Activated T-cell treated with anti-CD3 and anti-CD28 coated beads for 1 hour (primary cell): ENCODE measurements at places on chromosomes 6 and 20.
A peak's percentile ranks its signal among the peaks of the same experiment; 100 is the strongest.

DNA sequence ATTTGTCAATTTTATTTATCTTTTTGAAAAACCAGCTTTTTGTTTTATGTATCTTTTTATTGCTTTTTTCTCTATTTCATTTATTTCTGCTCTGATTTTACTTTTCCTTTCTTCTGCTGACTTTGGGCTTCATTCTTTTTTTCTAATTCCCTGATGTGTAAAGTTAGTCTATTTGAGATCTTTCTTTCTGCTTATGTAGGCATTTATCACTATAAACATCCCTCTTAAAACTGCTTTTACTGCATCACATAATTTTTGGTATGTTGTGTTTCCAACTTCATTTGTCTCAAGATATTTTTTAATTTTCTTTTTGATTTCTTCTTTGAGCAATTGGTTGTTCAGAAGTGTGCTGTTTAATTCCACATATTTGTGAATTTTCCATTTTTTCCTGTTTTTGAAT, 174.8 kb downstream of the SLC24A3 start:
- DNase-seq, result no peak

DNA sequence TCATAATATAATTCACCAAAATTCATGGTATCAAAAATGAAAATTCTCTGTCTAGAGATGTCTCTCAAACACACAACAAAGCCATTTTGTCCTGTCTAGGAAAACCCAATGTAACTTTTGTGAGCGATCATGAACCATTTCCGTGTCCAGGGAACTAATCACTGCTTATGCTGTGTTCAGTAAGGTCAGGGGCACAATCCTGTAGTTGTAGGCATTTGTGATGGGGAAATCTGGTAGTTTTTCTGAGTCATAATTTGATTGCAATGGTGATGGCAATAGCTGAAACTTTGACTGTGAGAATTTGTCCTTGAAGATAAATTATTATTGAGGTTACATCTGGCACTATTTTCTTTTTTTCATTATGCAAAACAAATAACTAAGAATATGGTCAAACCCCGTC, 21.0 kb upstream of the GCLC start:
- DNase-seq, result no peak

GRCh38 chr6:79064635-79065034, 13.4 kb downstream of the PHIP start:
- DNase-seq, result no peak

GRCh38 chr6:54111341-54112045, at the start of gene MLIP:
Gene MLIP, plus strand, starts transcription at chr6:54111443. Its CDS starts 37 bp downstream, at chr6:54111480.
- no peak for DNase-seq

DNA sequence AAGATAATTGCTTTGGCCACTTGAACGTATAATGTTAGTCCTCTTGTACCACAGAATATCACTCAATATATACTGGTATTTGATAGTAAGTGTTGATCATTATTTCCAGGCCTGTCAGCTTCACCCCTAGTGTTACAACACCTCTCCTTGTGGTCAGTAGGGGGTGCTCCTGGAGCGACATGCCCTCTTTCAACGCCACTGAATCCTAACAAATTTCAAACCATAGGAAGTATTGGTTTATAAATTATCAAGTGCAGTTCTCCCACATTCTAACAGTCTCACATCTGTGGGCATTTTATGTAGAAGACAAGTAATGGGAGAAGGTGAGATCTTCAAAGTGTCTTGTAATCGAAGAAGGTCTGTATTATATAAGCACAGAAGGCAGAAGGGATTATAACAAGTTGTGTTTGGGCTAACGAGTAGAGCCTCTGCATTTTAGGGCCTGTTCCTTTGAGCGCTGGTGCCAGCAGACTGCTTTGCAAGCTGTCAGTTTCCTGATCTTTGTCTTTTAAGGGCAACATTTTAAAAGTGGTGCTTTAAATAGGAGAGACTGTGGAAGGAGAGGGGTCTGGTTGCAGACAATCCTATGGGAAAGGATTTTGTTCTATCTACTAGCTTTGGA, 57.1 kb upstream of the CEP162 start:
- no peak for DNase-seq

DNA sequence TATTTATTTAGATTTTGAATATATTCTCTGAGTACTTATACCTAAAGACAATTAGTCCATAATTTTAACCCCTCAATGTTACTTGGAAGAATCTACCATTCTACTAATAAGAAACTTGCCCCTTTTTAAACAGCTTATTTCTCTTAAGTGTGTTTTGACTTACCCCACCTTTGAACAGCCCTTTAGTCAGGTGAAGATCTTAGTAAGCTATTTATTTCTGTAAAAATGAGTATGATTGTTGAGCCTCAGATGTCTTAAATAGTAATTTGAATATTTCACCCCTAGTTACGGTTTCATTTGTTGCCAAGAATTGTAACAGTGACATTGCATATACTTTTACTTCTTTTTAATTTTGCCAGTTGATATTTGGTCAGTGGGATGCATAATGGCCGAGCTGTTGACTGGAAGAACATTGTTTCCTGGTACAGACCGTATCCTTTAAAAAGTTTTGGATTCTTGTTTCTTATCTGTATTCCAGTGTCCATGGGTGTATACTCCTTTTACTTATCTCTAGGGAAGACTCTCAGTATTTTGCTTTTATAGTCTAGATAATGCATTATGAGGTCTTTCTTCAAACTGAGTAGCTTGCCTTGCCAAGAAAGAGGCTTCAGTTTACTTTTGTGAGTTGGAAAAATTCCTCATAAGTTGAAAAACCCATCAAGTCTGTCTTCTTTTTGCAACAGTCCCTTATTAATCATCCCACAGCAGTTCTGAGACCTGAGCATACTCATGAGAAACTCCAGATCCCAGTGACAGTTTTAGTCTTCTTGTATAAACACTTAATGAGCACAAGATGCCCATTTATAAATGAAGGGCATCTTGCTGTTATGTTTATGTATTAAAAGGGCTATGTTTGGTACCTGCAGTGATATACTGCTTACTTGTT, 48.8 kb downstream of the MAPK14 start:
- DNase-seq, result no peak

GRCh38 chr6:158009114-158009891, 27.6 kb downstream of the SYNJ2 start:
- DNase-seq, result peak; percentile 16

GRCh38 chr20:7257692-7258466, 490.4 kb downstream of the BMP2 start:
- no peak for DNase-seq

- DNase-seq, result no peak
These were observed 9.5 kb upstream of the SLC17A3 start for GRCh38 chr6:25883536-25883935.

- DNase-seq, result no peak
These were observed 12.4 kb upstream of the MYL9 start for GRCh38 chr20:36528875-36529417.

DNA sequence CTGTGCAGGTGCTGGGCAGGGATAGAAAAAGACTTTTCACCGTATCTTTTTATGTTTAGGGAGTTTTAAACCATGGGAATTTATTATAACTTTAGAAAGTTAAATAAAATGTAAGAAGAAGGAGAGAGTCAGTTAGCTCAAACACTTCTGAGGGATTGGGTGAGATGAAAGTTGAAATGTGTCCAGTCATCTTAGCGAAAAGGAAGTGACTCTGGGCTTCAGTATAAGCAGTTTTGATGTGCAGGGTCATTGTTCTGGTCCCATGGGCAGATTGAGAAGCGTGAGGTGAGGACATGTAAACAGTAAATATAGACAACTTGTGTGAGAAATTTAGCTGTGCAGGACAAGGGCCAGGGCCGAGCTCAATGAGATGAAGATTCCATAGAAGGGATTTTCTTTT, 66.9 kb downstream of the TOX2 start:
- DNase-seq, result no peak

DNA sequence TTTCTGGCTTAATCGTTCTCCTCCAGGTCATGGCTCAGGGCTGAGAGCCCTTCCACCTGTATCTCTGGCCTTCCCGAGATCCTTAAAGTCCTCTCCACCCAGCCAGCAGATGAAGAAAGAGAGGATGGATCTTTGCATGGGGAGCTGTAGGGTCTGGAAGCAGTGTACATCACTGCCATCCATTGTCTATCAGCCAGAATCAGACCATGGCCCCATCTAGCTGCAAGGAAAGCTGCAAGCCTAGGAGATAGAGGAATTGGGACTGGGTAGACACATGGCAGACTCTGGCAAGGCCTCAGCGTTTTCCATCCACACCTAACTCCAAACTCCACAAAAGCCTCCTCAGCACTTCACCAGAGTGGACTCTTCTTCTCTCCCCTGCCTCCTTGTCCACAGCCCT, 113.8 kb upstream of the MAFB start:
- DNase-seq, result no peak

DNA sequence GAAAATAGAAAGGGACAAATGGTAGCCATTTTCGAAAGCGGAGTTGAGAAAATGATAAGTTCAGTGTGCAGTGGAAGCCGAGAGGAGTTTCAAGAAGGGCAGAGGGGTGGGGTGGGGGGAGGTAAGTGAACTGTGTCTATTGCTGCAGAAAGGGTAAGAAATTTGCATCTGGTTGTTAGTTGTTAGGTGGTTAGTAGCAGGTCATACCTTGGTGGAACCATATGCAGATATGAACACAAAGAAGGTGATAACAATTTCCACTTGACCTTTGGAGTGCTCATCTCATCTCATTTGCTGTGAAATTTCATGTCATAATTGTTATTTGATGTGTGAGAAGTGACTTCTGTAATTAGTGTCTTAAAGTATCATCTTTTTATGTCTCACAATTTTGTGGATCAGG, 288.2 kb downstream of the QKI start:
- DNase-seq, result no peak

DNA sequence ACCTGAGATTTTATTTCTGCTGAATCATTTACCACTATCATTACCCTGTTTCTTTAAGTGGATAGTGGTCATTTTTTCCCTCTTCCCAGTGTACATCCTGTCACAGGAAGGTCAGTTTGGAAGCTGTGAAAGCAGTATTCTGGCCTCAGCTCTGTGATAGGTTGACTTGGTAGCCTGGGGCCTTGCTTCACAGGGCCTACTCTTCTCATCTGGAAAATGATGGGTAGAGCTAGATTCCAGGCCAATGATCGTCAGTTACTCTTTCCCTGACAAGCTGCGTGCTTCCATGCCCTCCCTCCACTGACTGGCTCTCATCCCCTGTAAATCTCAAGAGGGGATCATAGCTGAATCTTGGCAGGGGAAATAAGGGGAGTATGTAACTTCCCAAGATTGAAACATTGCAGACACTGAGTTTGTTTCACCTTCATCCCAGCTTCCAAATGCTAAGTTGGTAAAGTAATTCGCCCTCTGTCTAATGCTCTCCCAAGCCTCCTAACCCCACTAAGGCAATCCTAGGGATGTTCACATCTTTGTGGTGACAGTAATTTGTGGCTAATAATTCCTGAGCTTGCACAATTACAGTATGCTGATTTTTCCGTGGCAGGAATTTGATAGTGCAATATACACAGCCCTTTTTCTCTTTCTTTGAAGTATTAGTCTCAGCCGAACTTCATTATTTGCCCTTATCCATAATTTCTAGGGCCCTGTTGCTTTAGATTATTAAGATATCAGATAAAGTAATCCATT, 51.2 kb downstream of the VAPB start:
- DNase-seq, result no peak

GRCh38 chr20:58432186-58432954, 43.3 kb downstream of the VAPB start:
- DNase-seq, result no peak

DNA sequence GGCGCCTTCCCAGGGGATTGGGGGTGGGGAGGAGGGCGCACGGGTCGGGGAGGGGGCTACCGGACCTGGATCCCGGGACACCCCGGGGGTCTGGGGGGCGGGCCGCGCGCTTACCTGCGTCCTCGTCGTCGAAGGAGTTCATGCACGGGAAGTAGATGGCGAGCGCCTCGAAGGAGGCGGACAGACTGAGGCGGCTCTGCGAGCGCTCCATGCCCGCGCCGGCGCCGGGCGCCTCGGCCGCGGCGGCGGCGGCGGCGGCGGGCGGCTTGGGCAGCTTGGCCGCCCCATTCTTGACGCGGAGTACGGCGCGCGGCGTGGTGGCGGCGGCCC, 320 bp downstream of the RIMS4 start:
- no peak for DNase-seq

GRCh38 chr20:49360242-49360968, 82.5 kb upstream of the ZNFX1 start:
- no peak for DNase-seq

DNA sequence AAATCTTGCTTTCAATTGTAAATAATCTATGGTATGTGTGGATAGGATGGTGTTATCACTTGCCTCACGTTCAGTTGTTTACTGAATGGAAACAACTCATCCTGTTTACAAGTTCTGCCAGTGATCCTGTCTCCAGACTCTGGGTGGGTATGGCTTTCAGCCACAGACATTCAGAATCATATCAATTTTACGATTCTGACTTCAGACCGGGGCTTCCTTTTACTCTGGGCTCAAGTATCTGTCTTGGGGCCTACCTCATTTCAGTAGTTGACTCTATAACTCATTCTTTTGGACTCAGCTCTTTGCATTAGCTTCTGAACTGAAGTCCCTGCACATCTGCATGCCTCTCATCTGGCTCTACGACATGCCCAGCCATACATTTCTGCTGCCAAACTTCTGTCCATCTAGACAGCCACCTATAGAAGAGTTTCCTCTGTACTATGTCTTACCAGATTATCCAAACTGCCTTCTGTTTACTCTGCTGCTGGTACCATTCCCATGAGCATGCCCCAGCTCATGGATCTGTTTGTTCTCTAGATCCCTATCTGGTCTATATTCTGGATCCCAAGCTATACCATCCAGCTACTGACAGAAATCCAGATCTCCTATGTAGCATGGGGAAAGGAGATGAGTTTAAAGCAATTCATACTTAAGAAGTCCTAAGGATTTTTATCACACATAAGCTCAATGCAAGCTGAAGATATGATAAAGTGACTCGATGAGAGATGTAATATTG, 34.3 kb downstream of the FYN start:
- DNase-seq, result no peak

GRCh38 chr20:35541118-35541782, 628 bp upstream of the ERGIC3 start:
- no peak for DNase-seq

DNA sequence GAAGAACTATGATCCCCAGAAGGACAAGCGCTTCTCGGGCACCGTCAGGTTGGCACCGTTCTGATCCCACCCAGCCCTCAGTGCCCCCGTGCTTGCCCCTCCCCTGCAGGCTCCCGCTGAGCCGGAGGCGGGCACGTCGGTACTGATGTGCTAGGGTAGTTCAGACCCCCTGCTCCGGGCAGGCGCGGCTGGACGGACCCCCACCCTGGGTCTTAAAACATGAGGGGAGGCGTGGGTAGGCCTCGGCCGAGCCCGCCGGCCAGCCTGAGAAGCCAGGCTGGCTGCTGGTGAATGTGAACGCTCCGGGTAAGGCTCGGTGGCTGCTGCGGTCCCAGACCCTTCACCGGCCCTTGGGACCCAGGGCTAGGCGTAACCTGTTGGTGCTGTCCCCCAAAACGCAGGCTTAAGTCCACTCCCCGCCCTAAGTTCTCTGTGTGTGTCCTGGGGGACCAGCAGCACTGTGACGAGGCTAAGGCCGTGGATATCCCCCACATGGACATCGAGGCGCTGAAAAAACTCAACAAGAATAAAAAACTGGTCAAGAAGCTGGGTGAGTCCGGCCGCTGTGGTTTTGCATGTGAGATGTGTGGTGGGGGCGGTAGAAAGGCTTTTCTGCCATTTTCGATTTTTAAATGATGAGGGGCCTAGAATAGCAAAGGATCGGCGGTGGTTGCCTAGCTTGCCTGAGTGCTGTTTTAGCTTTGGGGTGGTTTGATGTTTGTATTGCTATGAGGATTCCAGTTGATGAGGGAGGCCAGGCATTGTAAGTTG, 964 bp downstream of the RPL10A start:
- no peak for DNase-seq
